ENCODE measurements at places on chromosomes 4 and X. TPM values are rescaled to one million over a fixed set of nuclear protein-coding genes. Genes with fewer than 3 reads are reported as not detected.

GPRASP2 gene
- total RNA-seq = 21.9 TPM

UCHL1 gene
- total RNA-seq = 8.3 TPM

ANTXR2 gene
- total RNA-seq = 51.4 TPM

CXorf49 gene
- total RNA-seq = not detected

CENPVL1 gene
- not detected for total RNA-seq

PPM1K gene
- total RNA-seq = 88.7 TPM

CDS1 gene
- 0.49 TPM for total RNA-seq

WDR45 gene
- 80.1 TPM for total RNA-seq

DNA sequence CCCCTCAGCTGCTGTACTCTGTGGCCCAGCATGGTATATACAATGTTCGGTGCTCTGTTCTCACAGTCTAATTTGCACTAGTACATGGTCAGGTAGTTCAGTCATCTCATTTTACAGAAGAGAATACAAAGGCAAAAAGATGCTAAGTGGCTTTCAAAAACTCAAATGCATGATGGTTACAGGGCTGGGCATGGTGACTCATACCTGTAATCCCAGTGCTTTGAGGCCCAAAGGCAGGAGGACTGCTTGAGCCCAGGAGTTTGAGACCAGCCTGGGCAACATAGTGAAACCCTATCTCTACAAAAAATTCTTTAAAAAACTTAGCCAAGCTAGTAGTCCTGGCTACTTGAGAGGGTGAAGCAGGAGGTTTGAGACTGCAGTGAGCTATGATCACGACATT is 210.5 kb upstream of the KIT start:
- no peak for DNase-seq

DNA sequence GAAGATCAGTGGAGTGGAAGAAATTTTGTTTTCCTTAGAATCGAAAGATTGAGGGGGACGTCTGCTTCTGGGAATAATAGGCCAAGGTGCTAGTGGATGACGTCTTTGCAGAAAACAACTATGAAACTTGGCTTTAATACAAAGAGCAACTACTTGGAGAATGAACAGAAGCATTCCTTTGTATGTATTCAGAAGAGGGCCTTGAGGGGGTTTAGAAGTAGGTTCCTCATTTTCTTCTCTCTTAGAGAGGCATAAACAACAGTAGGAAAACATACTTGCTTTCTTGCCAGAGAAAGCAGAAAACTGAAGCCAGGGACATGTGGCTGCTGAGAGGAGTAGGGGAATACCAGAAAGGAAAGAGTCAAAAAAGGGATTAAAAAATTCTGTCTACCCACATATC is 167.8 kb downstream of the ZNF330 start:
- DNase-seq = no peak

DNA sequence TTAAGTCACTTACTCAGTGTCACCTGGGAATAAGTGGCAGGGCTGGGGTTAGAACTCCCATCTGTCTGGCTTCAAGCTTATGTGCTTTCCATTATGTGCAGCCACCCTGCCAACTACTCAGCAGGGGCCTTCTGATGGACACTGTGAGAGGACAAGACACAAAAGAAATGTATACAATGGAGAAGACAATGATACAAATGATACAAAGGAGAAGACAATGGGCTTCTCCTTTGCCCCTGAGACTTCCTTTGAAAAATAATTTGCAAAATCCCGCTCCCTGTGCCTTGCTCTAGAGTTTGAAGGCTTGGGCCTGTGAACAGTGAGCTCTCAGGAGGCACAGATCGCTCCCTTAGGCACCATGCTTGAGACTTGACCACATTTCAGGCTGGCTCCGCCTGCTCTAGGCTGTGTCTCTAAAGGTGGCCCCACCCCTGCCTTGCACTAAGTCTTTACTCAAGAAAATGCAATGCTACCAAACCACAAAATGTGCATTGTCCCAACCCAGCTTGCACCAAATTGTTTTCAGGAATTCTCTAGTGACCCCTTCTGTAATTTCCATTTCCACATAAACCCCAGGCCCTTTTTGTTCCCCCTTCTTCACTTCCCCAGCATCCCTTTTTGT is 27.1 kb upstream of the STX18 start:
- no peak for DNase-seq

DNA sequence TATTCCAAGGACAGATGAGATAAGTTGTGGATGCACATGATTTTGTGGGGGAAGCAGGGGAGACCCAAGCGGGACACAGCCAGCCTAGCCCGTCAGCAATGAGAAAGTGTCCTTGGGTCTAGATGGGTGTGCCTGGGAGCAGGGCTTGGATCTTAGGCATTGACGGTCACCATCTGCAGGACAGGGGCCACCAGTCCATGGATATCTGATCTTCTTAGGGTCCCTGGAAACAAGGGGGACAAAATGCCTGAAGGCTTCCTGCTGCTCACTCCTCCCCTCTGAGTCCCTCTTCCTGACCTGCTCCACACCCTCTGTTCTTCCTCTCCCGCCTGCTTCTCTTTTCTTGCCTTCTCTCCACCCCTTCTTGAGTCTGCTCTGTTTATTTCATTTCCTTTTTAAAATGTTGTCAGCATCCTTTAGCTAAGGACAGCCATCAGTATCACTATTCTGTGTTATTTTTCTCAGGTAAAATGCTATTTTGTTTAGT is 298.4 kb downstream of the RAPGEF2 start:
- DNase-seq = no peak

DNA sequence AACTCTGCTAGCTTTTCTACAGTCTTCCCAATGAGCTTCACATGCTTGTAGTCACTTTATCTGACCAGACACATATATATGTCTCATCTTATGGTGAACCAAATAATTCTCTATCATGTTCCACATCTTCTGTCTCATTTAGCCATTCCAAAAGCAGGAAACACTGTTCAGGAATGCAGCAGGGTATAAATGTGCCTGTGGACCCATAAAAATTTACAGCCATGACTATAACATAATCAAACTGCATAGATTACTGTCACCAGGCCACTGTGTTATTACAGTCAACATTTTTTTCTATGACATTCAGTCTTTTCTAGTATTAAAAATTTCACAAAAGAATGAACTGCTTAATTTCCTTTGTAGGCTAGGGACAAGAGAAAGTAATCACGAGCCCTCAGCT is 170.0 kb upstream of the NPY2R start:
- DNase-seq = no peak

DNA sequence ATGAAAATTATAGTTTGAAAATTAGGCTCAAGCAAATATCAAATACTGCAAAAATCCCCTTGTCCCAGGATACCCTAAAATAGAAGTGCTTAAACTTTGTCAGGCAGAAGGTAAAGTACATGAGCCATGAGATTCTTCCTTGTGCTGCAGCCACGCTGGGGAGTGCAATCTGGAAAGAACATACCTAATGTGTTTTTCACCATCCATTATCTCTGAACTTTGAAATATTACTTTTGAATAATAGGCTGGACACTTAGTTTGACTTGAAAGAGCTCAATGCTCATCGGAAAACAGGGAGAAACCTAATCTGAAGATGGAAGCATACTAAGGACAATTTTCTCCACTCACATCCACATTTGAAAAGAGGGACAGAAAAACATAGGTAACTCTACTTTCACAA is 18.9 kb downstream of the THAP9 start:
- DNase-seq = no peak

- DNase-seq = no peak
These were observed 28.6 kb downstream of the RNF175 start for GRCh38 chr4:153731239-153731638.

DNA sequence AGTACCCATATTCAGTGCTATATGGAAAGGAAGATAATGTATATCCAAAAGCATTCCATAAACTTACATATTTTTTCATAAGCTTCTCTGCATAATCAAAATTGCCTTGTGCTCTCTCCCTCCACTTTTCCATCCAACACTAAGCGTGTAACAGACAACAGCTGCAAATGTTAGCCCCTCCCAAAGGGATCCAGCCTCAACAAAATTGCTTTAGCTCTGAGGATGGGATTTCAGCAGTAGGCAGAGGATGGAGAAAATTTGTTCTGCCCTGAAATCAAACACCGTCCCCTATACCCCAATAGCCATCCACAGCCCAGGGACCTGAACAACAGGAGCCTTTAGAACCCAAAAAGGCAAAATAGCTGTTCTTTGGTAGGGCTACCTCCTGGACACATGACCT is 28.8 kb upstream of the FGF13 start:
- no peak for DNase-seq

DNA sequence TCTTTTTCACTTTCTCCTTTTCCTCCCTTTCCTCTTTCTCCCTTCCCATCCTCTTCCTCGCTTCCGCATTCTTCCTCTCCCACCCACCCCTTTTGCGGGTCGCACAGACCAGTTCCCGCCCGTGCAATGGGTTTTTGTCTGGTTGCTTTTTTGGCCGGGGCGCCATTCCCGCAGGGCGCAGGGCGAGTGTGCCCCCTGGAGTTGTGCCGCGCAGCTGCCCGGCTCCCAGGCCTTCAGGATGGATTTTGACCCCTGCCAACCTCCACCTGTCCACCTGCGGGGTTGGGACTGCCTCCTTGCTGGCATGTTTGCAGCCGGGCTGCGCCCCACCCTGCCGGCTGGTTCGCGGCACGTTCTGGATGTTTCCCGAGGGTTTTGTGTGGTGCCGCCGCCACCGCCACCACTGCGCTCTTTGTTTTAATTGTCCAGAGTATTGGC is 578 bp upstream of the SEL1L3 start:
- DNase-seq = no peak

DNA sequence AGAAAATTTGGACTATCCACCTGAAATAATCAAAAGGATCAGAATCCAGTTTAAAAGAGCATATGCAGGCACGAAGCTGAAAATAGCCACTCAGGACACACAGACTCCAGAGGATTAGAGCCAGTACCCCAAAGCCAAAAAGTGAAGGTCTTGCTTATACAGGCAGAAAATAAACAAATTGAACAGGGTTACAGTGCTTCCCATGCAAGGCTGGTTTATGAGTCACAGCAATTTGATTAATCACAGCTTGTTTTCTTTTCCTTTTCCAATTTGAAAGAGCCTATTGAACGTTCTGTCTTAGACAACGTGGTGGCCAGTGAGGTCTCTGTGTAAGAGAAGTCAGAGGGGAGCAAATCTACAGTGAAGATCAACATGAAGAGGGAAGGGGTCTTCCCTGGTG is 10.2 kb downstream of the HGFAC start:
- no peak for DNase-seq

DNA sequence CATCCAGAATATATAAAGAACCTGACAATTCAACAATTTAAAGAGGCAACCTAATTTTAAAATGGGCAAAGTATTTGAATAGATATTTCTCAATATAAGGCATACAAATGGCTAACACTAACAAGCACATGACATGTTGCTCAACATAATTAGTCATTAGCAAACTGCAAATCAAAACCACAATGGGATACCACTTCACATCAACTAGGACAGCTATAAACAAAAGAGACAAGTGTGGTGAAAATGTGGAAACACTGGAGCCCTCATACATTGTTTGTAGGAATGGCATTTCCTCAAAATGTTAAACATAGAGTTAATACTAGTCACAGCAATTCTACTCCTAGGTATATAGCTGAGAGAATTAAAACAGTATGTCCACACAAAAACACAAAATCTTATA is 96.7 kb downstream of the CORIN start:
- DNase-seq = no peak

GRCh38 chr4:186820391-186820891 is 96.8 kb upstream of the FAT1 start:
- DNase-seq = peak; percentile 66

DNA sequence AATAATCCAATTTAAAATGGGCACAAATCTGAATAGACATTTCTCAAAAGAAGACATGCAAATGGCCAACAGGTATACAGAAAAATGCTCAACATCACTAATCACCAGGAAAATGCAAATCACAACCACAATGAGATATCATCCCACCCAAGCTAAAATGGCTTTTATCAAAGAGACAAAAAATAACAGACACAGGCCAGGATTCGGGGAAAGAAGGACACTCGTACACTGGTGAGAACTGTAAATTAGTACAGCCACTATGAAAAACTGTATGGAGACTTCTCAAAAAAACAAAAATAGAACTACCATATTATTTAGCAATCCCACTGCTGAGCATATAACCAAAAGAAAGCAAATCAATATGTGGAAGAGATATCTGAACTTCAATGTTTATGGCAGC is 8.5 kb downstream of the SPP1 start:
- no peak for DNase-seq

DNA sequence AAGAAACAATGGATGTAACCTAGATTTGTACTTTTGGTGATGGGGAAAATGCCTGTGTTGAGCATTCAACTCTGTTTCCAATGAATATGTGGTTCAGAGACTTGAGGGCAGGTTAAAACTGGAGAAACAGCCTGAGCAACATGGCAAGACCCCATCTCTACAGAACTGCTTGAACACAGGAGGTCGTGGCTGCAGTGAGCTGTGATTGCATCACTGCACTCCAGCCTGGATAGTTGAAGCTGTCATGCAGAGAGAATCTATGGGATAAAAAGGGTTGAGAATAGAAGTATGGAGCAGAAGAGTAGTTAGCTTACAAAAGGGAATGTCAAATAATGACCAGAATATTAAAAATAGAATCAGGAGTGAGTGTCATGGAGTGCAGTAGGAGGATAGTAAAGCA is 134.8 kb upstream of the PDE5A start:
- no peak for DNase-seq

DNA sequence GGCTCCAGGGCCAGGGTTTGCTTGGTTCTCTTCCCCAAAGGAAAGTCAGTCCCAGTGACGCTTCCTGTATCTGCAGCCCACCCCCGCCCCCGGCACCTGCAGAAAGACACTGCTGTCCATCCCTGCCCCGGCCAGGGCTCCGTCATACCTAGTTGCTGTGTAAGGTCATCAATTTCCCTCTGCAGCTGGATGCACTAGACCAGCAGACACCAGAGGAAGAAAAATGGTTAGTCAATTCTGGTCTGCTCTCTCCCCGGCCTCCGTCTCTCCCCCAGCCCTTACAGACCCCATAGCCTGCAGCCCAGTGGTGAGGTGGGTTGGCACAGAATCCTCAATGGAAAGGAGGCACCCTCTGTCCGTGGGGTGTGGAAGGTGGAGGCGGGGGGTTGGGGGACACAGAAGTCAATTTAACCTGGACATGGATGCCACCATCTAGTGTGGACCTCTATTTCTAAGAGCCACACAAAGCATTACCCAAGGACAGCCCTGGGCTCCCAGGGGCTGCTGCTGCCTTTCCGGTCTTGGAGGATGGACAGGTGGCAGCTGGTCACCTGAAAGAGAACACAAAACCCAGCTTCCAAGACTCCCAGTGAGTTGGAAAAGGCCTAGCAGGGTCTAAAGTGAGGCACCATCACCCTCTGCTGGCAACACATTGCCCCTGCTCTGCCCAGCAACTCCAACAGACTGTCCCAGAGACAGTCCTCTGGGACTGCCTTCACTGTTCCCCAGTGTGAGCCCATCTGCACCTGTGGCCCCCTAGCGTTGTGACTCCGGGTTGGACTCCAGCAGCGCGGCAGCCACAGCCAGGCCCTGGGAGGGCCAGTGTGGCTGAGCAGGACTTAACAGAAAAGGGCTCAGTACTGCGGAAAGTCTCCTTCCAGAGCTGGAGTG is 40.2 kb upstream of the NHSL2 start:
- DNase-seq = no peak

GRCh38 chrX:72141372-72142004 is 9.8 kb upstream of the RTL5 start:
- no peak for DNase-seq

DNA sequence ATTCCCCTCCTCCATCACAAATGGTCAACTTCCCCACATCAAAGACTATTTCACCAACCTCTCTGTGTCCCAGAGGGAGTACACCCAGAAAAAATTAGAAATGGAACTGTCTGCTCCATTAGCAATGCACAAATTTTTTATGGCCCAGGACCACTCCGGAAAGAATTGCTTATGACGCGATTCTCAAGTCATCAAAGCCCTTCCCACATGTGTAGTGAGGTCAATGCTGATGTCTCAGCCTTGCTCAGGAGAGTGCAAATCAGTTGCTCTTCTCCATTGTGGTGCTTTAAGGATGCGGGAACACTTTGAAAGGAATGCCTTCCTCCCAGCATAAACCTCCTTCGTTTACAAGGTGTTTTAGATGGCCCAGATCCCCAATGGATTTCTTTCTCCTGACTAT is 518.3 kb downstream of the PPARGC1A start:
- no peak for DNase-seq

Data from right cardiac atrium (tissue), 5 donors.